ENCODE measurements at places on chromosomes 11 and 22. TPM values are rescaled to one million over a fixed set of nuclear protein-coding genes. Genes with fewer than 3 reads are reported as not detected.

PGA4 gene
- total RNA-seq = not detected

- no peaks in the 10 kb centered on the region for H3K36me3 ChIP-seq
- peaks cover 2% of the 10 kb centered on the region for H3K4me1 ChIP-seq
- DNase-seq = no peak
- peaks cover 34% of the 10 kb centered on the region for H3K27me3 ChIP-seq
- H3K4me3 ChIP-seq = no peak overlapping the region
Measured at GRCh38 chr11:75659836-75660235, 9.0 kb downstream of the MAP6 start.

DNA sequence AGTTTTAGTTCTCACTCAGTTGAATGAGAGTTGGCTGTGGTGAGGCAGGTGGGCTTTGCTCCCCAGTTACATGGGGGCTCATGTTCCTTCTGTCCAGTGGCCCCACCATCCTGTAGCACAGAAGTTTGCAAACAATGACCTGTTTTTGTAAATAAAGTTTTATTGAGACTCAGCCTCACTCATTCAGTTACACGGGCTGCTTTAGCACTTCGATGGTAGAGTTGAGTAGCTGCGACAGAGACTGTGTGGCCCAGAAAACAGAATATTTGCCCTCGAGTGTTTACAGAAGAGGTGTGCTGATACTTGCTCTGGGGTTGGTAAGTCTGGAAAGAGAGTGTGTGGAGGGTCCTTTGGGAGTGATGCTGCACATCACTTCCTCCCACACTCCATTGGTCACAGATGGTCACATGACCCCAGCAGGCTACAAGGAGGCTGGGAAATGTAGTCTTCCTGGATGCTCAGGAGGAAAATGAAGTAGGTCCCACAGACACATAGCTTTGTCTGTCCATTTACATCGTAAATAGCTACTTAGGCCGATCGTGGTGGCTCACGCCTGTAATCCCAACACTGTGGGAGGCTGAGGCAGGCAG, 34.6 kb downstream of the IFT27 start:
- no peak overlapping the region for H3K4me3 ChIP-seq
- no peaks in the 10 kb centered on the region for H3K4me1 ChIP-seq
- no peaks in the 10 kb centered on the region for H3K36me3 ChIP-seq
- H3K27me3 ChIP-seq = peaks cover 8% of the 10 kb centered on the region
- no peak overlapping the region for H3K27ac ChIP-seq
- peak; percentile 20 for DNase-seq

- peaks cover 40% of the 10 kb centered on the region for H3K4me1 ChIP-seq
- no peak overlapping the region for H3K27ac ChIP-seq
- H3K4me3 ChIP-seq = no peak overlapping the region
- no peaks in the 10 kb centered on the region for H3K36me3 ChIP-seq
Measured at GRCh38 chr22:29907753-29908515, 25.0 kb downstream of the MTMR3 start.

- DNase-seq = peak; percentile 81
- H3K4me3 ChIP-seq = no peak overlapping the region
- peaks cover 3% of the 10 kb centered on the region for H3K36me3 ChIP-seq
- H3K27me3 ChIP-seq = no peaks in the 10 kb centered on the region
- H3K27ac ChIP-seq = no peak overlapping the region
Measured at GRCh38 chr11:119673759-119674336, 55.2 kb downstream of the NECTIN1 start.

GRCh38 chr11:21588754-21589153, 604.1 kb upstream of the ANO5 start:
- H3K27me3 ChIP-seq = no peaks in the 10 kb centered on the region
- H3K36me3 ChIP-seq = no peaks in the 10 kb centered on the region
- H3K4me1 ChIP-seq = no peaks in the 10 kb centered on the region
- DNase-seq = no peak
- H3K4me3 ChIP-seq = no peak overlapping the region

GRCh38 chr11:36093548-36093947, 149.7 kb downstream of the LDLRAD3 start:
- no peaks in the 10 kb centered on the region for H3K4me1 ChIP-seq
- peaks cover 27% of the 10 kb centered on the region for H3K27me3 ChIP-seq

Data from activated CD8-positive, alpha-beta T cell treated with anti-CD3 and anti-CD28 coated beads for 36 hours (primary cell).